ENCODE measurements at places on chromosomes 2 and 18. TPM values are rescaled to one million over a fixed set of nuclear protein-coding genes. Genes with fewer than 3 reads are reported as not detected.

The ARID5A gene
- 52.4 TPM for total RNA-seq

The ST8SIA5 gene
- 0.76 TPM for total RNA-seq

DNA sequence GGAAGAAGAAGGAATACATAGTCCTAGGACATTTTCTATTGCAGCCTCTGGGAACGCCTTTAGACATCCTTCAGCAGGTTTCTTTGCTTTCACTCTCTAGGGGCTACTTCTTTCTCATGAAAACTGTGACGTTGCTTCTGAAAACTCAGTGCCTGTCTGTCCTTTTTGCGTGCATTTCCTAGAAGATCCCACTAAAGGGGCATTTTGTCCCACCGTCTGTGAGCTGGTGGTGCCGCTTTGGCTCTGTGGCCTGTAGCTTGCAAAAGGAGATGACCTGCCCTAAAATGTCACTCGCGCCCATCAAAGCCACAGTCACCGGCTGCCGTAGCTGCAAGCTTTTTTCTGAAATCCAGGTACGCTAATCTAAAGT lies 579 bp downstream of the STAT4 start:
- no peak for DNase-seq

DNA sequence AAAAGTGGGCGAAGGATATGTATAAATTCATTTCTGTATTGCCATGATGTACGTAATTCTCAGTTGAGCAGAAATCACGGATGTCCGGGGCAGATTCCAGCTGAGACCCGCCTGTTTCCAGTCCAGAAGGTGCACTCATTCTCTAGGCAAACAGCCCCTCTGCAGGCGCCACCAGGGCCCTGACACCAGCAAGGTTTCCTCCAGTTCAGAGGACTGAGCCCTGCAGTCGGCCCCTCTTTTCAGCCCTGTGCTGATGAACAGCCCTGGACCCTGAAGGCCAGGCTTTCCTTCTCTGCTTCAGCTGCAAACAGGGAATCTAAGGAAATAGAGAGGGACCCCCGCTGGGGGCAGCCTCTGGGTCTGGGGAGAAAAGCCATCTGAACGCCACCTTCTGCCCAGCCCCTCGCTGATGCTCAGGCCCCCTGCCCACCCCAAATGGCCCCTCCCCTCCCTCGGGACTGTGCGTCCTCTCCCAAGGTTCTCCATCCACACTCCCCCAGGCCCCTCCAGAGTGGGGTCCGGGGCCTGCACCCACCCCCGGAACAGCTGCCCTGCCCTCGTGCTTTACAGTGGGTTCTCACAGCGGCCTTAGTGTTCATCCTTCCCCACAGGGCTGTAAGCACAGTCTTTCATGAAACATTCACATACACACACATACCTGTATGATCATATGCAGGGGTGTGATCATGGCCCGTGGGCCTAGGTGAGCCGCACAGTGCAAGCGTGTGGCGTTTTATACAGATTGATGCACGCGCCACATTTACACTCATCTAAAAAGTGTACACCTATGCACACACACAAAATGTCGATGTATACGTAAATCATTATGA lies 12.1 kb downstream of the COPS9 start:
- DNase-seq = no peak

DNA sequence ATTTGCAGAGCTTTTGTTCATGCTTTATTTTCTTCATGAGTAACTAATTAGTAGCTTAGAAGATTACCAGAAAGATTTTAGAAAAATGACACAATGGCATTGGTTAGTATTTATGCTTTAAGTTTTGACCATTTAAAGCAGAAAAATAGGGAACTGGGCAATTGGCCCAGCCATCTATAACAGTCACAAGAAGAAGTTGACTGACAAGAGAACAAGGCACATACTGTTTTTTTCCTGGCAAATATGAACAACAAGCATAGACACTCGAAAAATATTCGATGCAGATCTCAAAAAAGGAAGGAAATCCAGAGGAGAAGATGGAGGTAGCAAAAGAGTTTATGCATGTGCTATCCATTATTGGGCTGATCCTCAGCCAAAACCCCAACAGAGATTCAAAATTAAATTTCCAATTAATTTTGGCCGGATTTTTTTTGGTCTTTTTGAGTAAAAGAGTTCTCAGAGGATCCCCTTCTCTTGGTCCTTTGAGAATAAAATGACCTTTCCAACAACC lies 200.8 kb upstream of the SLC35G4 start:
- no peak for DNase-seq

DNA sequence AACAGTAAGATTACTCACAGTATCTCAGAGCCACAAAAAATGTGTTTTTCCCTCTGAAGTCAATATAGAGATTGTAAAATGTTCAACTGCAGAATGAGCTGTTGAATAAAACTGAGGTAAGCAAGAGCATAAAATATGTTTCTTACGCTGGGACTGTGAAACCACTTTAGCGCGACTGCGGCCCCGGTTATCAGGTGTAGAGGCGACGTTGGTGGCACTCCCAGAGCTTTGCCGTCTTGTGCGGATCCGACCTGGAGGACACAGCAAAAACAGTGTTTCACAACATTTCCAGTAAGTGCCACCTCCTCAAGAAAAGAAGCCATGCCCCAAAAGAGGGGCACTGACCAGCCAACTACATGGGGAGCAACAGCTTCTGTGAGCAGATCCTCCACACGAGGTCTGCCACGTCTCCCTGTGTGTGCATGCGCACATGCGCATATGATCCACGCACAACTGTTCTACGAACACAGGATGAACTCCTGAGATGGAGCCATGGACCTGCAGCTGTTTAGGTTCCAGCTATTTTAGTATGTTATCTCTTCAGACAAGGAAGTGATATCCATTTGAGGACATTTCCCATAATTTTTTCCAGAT lies 100.7 kb upstream of the RNU4ATAC start:
- DNase-seq = no peak

GRCh38 chr2:118975133-118975532 lies 33.1 kb downstream of the MARCO start:
- DNase-seq = no peak

DNA sequence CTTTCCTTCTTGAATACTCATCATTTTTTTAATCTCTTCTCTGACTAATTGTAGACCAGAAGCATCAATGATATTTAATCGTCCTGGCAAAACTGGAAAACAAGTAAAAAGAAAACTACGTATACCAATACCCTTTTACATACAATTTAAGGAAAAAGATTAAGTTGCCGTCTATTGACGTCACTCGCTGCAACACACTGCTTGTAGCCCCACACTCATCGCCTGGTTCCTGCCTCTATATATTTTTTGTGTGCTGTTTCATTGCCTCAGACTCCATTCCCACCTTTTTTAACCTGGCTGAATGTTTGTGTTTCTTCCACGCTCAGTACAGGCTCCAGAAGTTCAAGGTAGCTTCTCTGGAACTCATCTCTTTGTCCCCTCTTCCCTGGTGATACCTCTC lies 536.2 kb downstream of the METTL4 start:
- no peak for DNase-seq

DNA sequence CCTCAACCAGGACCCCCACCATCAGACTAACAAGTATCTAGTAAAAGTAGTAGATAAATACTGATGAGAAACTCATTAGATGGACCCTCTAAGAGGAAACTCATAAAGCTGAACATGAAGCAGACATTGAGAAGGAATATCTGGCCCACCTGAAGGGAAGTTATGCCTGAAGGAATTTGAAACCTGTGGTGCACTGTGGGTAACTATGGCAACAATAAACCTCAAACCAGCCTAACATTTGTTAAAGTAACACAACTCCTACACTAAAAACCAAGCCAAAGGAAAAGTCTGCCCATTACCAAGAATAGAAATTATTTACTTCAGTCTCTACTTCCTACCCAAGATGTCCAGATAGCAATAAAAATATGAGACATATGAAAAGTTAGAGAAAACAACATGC lies 43.4 kb downstream of the KIAA1328 start:
- DNase-seq = no peak

DNA sequence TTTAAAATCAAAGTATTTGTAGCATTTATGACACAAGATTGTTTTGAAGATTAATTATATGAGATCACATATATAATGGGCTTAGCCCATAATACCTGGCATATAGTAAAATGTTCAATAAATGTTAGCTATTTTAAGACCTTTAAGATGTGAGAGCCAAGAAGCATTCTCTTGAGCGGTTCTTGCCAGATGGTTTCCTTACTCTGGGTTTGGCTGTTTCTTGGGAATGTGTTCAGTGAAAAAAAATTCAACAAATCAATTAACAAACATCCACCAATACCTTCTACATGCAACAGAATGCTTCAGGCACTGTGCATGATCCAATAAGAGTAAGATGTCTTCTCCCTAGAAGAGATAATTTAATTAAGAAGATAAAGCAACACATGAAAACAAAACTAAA lies 230.4 kb downstream of the CMPK2 start:
- DNase-seq = no peak

DNA sequence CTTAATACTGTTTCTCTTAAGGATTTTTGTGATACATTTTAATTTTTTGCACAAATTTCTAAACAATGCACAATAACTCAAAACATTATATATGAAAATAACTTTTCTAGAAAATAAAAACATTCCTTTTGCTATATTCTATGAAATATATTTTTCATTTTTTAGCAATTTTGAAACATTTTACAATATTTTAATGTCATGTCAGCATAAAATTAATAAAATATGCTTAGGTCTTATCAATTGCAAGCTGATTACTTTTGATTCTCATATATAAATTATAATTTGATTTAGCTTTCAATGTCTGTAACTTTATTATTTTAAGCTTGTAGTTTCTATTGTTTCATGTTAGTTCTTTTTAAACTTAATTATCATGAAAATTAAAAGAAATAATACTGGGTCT lies 898.7 kb downstream of the TMEM182 start:
- no peak for DNase-seq

DNA sequence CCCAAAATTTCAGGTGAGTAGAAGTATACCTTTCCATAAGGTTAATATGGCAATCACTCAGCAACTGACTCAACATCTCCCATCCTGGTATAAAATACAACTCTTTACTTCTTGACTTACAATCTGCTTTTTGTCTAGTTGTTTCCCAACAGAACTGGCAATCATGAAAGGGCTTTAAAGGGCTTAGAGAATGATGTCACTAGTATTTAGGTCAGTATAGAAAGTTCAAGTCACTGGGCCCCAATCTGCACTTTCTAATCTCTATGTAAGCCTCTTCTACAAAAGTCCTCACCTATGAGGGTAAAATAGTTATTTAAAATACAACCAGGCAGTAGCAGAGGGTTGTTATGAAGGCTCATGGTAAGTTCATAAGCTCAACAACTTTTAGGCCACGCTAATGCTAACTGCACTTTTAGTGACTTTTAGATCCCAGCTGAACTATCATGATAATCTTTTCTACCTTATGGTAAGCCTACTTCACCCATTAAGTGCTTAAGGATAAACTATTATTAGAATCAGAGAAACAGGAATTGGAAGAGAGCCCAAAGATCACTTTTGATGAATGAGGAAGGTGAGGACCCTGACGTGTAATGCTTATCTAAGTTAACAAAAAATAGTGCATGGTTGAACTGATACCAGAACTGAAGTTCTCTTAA lies 79.6 kb downstream of the GORASP2 start:
- DNase-seq = no peak

Data from uterus (tissue), 4 donors.